ENCODE measurements at places on chromosomes 13 and 19.
A peak's percentile ranks its signal among the peaks of the same experiment; 100 is the strongest.

DNA sequence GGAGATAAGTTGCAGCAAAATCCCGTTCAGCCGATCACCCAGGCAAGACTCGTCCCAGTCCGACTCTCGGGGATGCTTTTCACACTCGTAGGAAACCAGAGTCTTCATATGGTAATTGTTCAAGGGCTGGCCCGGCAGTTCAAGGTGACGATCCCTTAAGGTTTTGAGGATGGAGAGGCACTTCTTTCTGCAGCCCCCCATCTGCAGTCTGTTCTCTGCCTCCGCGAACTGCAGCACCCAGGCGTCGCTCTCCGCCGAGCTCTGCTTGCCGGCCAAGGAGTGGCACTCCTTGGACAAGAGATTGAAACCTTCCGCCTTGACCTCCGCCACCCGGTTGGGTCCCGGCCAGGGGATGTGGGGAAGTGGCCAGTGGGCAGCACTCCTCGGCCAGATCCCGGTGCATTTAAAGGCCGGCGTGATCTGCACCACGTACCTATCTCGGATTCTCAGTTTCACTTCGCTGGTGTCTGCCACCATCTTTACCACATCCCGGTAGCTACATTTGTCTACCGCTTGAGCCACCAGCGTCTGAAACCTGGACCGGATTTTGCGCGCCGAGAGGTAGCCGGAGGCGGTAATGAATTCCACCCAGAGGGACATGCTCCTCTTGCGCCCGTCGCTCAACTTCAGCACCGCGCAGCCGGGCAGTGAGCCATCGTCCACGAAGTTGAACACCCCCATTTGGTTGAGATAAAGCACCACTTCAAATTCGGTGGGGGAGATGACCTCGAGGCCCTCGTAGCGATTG, 1.1 kb downstream of the MAB21L1 start:
- peak; percentile 76 for DNase-seq

- no peak for DNase-seq
These were observed 306.5 kb downstream of the KCTD12 start for GRCh38 chr13:76579701-76580100.

GRCh38 chr13:105008604-105009003, 1526.9 kb downstream of the EFNB2 start:
- no peak for DNase-seq

DNA sequence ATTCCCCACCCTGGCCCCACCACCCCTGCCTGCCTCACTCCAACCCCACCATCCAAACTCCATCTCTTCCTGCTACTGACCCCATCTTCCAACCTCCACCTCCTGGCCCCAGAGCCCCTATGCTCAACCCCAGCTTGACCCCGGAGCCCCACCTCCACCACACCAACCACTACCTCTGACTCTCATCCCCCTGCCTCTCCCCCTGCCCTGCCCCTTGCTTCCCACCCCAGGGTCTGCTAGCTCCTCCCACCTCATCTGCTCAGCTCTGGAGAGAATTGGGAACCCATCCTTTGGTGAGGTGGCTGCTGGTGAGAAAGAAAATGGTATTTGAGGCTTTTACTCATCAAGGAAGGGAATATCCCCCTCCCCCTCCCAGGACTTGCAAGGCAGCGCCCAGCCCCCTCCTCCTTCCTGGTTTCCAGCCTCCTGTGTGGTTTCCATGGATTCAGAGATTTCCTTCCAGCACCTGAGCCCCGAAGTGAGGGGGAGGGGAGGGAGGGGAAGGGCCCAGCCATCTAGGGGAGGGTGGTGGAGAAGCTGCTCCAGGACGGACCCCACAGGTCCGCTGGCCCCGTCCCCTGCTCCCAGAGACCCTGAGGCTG, 11.4 kb upstream of the PEPD start:
- DNase-seq = no peak

GRCh38 chr13:29578300-29579085, 17.0 kb downstream of the SLC7A1 start:
- no peak for DNase-seq

GRCh38 chr13:55403887-55404487, 1736.7 kb upstream of the PRR20A start:
- DNase-seq = no peak

DNA sequence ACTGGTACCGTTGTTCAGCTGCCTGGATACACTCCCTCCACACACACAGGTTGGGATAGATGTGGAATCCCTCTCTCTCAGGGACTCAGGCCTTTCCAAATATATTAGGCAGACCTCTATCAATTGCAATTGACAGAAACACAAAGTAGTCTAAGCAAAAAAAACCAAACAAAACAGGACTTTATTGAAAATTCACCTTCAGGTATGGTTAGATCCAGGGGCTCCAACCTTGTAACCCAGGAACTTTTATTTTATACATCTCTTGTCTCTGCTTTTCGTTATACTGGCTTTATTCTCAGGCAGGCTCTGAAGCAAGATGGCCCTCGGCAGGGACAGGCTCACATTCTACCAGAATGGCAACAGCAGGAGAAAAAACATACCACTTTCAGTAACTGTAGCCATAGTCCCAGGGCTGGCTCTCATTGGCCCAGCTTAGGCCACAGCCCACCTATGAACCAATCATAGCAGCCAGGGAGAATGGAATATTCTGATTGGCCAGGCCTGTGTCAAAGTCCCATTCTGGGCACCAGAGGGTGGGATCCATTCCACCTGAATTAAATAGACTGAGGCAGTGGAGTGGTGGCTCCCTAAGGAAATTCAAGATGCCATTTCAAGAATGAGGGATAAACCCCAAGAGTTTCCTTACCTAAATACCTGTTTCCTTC, 13.1 kb upstream of the CEACAM19 start:
- DNase-seq = no peak

GRCh38 chr19:44059229-44059628, 7.4 kb downstream of the ZNF223 start:
- DNase-seq = no peak

DNA sequence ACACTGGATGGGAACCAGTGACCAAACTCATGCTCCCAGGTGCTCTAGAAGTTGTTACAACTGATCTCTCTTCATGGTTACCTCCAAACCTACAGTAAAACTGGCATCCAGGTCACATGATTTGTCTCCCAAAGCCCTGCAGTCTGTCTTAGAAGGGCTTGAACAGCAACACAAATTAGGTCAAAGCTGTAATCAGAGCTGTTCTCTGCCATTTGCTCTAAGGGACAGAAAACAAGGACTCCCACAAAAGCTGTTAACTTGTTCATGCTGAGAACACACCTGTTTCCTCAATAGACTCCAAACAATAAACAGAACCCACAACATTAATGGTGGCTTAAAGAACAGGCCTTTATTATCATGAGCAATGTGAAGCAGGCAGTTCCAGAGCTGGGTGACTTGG, 8.0 kb downstream of the ZNF671 start:
- no peak for DNase-seq

DNA sequence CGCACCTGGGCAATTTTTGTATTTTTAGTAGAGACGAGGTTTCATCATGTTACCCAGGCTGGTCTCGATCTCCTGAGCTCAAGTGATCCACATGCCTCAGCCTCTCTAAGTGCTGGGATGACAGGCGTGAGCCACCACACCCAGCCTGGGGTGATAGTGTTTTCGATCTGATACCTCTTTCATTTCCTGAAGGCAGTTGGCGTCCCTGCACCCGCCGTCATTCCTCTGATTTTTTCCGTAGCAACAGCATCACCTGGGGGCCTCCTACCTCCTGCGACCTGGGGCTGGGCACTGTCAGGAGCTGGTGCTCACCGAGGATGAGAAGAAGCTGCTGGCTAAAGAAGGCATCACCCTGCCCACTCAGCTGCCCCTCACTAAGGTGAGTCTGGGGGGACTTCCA, 10.8 kb downstream of the CREB3L3 start:
- no peak for DNase-seq

DNA sequence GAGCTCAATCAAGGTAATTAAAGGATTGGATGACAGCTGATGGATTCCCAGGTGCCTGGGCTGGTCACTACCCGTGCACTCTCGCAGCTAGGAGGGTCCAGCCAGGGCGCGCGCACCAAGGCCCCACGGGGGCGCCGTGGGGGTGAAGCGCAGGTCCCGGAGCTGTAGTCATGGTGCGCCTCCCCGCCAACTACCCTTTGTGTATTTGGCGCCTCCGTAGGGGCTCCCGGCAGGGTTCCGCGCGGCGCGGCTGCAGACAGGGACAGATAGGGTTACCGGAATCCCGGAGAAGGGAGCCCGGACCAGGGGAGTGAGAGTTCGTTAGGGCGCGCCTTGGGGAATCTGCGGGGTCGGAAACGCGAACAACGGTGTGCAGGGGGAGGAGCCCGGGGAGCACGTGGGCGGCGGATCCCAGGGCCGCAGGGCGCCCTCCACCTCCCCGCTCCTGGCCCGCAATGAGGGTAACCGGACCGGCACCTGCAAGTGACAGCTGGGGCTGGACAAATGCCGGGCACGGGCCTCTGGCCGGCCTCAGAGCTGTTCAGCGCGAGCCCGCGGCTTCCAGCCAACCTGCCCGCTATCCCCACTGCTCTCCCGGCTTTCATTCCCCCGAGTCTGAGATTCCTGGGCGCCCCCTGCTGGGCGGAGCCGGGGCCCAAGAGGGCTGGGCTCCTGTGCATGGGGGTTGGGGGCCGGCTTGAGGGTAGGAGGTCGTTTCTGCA, 3.4 kb upstream of the PRAM1 start:
- DNase-seq = peak; percentile 85

DNA sequence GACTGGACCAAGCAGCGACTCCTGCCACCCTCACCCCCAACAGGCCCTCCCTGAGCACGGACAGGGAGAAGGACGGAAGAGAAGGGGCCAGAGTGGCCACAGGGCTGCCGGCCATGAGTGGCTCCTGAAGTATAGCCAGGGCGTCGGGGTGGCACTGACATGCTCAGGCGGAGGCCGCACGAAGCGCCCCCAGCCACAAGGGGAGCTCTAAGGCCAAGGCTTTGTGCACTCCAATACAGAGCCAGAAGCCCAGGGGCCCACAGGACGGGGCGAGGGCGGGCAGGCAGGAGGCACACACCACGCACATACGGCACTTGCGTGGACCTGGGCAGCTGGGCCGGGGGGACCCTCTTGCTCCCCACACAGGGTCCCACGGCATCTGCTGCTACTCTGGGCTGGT, 52.0 kb downstream of the KLF2 start:
- DNase-seq = no peak

GRCh38 chr13:74191410-74191809, 57.2 kb upstream of the KLF12 start:
- no peak for DNase-seq

- DNase-seq = no peak
These were observed 365.3 kb upstream of the ZNF507 start for GRCh38 chr19:31979949-31980670.

DNA sequence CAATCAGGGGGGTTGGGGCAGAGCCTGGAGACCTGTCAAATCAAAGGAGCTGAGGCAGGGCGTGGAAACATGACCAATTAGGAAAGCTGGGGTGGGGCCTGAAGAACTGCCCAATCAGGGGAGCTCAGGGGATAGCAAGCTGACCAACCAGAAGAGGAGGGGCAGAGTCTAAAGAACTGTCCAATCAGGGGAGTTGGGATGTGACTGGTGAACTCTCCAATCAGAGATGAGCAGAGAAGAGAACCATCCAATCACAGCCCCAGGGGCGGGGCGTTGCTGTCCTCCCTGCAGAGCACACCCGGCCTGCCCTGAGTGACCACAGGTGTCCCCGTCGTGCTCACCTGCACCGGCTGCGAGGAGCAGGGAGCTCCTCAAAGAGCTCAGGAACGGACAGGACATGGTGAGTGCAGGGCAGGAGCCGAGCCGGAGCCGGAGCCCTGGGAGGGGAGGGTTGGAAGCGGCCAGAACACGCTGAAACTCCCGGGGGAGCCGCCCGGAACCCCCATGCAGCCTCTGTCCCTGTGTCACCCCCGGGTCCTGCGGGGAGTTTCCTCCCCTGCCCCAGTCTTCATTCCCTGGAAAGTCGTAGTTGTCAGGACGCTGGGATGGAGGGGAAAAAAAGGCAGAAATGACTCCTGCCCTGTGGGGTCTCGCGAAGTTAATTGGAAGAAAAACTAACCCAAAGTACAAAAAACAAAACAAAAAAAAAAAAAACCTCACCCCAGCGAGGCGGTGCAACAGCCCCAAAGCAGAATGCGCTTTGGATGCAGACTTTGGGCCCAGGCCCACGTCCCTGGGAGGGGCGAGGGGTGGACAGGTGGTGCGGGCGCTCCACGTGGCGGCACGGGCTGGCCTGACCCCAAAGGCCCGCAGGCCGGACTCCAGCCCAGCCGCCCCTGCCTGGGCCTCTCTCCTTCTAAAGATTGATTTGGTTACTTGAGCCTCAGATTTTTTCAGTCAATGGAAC, at the start of gene ZNF556:
ZNF556 (plus strand) TSS at position 311 of the 967 bp plus-strand sequence; CDS start at position 398, 87 bp downstream.
- peak; percentile 68 for DNase-seq

GRCh38 chr13:48942131-48942530, 33.6 kb upstream of the FNDC3A start:
- DNase-seq = no peak

GRCh38 chr19:31943191-31943661, 402.2 kb upstream of the ZNF507 start:
- no peak for DNase-seq

DNA sequence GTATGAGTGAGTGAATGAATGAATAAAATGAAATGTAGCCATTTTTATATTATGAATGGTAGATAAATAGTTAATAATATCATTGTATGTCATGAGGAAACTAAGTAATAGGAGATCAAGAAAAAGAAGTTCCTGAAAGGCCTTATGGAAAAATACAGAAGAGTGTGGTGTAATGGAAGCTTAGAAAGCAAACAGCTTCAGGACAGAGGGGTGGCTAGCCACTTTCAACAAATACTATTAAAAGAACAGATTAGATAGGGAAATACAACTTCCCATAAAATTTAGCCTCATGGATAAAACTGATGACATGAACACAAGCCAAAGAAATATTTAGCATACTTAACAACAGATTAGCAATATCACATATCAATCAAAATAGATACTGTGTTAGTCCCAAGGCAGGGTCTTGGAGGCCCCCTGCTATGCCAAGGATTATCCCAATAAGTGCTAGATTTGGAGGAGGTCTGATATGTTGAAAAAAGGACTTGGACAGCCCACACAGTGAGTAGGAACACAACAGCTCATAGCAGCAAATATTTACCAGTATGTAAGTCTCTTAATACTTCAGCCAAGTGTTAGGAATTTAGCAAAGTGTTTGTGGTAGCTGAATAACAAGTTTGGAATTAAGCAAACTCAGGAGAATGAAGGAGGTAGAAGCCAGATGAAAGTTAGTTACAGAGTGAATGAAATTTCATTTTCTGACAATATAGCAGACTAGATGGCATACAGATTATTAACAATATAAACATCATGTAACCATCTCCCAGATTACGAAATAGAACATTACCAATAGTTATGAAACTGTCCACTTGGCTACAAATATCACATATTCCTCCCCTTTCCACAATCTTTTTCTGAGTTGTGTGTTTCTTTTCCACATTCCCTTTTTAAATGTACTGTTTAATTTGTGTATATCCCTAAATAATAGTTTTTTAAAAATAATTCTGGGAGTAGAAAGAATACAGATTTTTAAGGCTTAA, 1632.0 kb downstream of the PCDH9 start:
- no peak for DNase-seq

GRCh38 chr13:95032121-95032520, 269.1 kb downstream of the ABCC4 start:
- no peak for DNase-seq

DNA sequence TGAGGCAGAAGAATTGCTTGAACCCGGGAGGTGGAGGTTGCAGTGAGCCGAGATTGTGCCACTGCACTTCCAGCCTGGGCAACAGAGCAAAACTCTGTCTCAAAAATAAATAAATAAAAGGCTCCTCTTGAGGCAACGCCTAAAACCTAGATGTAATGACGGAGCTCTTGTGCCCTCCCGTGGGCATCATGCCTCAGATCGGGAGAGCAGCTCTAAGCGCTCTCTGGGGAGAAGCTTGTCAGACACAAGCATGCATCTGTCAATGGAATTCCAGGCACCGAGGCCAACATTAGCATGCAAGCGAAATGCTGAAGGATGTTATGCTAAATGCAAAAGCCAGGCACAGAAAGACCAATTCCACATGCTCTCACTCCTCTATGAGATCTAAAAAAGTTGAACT, 45.6 kb upstream of the MRI1 start:
- DNase-seq = no peak
